ENCODE measurements at places on chromosomes 1 and 21. TPM values are rescaled to one million over a fixed set of nuclear protein-coding genes. Genes with fewer than 3 reads are reported as not detected.

The HSD11B1 gene
- total RNA-seq = 52.4 TPM

The NR1I3 gene
- total RNA-seq = not detected

The CDK18 gene
- 0.31 TPM for total RNA-seq

The EIF2D gene
- 49.0 TPM for total RNA-seq

The MIXL1 gene
- total RNA-seq = not detected

The SPTA1 gene
- under 0.01 TPM for total RNA-seq

The ELF3 gene
- total RNA-seq = 0.12 TPM

The HMCN1 gene
- total RNA-seq = 151 TPM

The SERPINC1 gene
- total RNA-seq = 0.12 TPM

The ATP1A4 gene
- total RNA-seq = not detected

The LZIC gene
- 21.3 TPM for total RNA-seq

The RNU1-2 gene
- total RNA-seq = 1,390 TPM
